ENCODE measurements at places on chromosomes 1 and 21.

- no peak for DNase-seq
- H3K27ac ChIP-seq: no peak overlapping the region
- H3K27me3 ChIP-seq: no peaks in the 10 kb centered on the region
- H3K4me3 ChIP-seq: no peak overlapping the region
These were observed 3.4 kb upstream of the AHDC1 start for GRCh38 chr1:27607239-27607804.

DNA sequence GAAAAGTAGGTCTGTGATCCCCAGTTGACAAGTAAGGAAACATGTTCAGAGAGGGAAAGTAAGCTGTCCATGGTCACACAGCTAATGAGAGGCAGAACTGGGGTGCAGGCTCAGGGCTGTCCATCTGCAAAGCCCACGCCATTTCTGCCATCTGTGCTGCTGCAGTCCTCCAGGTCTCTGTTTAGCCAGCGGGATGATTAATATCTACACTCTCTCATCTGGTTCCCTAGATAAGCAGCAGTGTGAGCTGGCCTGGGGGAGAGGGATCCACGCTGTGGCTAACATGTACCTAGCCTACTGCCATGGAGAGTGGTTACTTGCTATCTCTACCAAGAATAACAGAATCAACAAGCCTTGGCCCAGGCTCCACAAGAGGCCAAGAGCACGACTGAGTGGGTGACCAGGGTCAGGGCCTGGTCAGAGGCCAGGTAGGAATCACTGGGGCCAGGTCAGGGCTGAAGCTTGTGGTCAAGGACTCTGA is 75.2 kb downstream of the TRABD2B start:
- no peak overlapping the region for H3K4me3 ChIP-seq
- no peak overlapping the region for H3K27ac ChIP-seq
- no peaks in the 10 kb centered on the region for H3K4me1 ChIP-seq

DNA sequence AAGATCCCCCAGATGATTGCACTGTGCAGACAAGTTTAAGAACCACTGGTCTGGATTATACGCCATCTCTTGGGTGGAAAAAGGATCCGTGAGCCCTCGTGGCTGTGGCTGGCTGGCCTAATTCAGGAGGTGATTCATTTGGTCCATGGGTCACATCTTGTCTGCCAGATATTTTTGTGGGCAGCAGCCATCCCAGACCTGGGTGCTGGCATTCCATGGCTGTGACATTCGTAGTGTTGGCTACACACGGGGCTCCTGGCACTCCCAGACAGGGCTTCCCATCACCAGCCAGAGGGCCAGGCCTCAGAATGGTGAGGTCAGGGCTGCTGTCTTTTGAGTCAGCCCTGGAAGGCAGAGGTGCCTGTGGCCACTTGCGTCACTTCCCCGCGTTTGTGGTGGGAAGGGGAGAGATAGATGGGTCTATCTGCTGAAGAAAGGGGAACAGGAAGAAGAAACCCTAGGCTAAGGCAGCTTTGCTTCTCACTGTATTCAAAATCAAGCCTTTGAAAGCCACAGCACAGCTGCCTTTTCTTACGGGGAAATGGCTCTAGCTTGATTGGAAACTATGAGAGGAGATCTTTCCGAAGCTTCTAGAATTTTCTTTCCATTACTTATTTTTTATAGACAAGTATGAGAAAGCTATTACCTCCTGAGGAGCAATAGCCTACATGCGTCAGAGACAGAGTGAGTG is 32.4 kb downstream of the EIF2D start:
- H3K27me3 ChIP-seq: no peaks in the 10 kb centered on the region
- no peaks in the 10 kb centered on the region for H3K36me3 ChIP-seq
- DNase-seq: no peak
- H3K27ac ChIP-seq: no peak overlapping the region
- H3K4me3 ChIP-seq: no peak overlapping the region

- peaks cover 5% of the 10 kb centered on the region for H3K36me3 ChIP-seq
- DNase-seq: no peak
- H3K4me3 ChIP-seq: no peak overlapping the region
- no peaks in the 10 kb centered on the region for H3K27me3 ChIP-seq
- no peak overlapping the region for H3K27ac ChIP-seq
These were observed 86.6 kb downstream of the HLCS start for GRCh38 chr21:36879827-36880226.

DNA sequence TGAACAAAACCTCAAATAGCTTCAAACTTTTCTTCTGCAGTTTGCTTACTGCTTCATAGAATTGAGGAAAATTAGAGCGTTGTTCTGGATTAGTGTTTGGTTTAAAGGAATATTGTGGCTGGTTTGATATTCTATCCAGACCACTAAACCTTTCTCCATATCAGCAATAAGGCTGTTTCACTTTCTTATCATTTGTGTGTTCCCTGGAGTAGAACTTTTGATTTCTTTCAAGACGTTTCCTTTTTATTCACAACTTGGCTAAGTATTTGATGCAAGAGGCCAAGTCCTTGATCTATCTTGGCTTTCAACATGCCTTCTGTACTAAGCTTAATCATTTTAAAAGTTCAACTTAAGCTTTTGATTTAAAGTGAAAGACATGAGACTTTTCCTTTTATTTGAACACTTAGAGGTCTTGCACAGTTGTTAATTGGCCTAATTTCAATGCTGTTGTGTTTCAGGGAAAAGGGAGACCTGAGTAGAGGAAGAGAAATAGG is 359.1 kb downstream of the S1PR1 start:
- DNase-seq: no peak
- H3K36me3 ChIP-seq: no peaks in the 10 kb centered on the region
- H3K27ac ChIP-seq: no peak overlapping the region
- H3K4me3 ChIP-seq: no peak overlapping the region
- H3K27me3 ChIP-seq: no peaks in the 10 kb centered on the region

- H3K27me3 ChIP-seq: no peaks in the 10 kb centered on the region
- H3K36me3 ChIP-seq: no peaks in the 10 kb centered on the region
- H3K27ac ChIP-seq: peak overlapping the region; percentile 92
These were observed 130.6 kb downstream of the TGFB2 start for GRCh38 chr1:218475699-218476098.

GRCh38 chr1:109282497-109282951 is 421 bp downstream of the PSRC1 start:
- peak overlapping the region; percentile 70 for H3K4me3 ChIP-seq
- H3K36me3 ChIP-seq: peaks cover 33% of the 10 kb centered on the region
- no peaks in the 10 kb centered on the region for H3K27me3 ChIP-seq
- no peak for DNase-seq
- H3K4me1 ChIP-seq: peaks cover 6% of the 10 kb centered on the region

DNA sequence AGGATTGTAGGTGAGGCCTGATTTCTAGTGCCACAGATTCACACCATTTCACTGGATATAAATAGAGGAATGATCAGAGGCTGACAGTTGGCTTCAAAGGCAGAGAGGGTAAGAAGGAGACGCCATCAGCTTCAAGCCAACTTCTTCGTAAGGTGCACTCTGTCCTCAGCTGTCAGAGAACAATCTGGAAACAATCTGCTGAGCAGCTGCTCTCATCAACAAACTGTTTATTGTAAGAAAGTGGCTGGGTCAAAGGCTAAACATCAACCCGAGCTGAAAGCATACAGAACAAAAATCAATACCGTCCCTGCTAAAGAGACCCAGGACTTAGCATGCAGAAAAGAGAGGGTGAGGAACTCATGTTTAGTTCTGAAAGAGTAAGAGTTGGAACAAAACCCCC is 48.2 kb downstream of the HLCS start:
- H3K4me3 ChIP-seq: no peak overlapping the region
- H3K27ac ChIP-seq: no peak overlapping the region
- peaks cover 9% of the 10 kb centered on the region for H3K4me1 ChIP-seq
- H3K36me3 ChIP-seq: no peaks in the 10 kb centered on the region
- H3K27me3 ChIP-seq: no peaks in the 10 kb centered on the region
- DNase-seq: no peak

- H3K27ac ChIP-seq: no peak overlapping the region
- H3K4me3 ChIP-seq: no peak overlapping the region
- no peaks in the 10 kb centered on the region for H3K36me3 ChIP-seq
- H3K4me1 ChIP-seq: no peaks in the 10 kb centered on the region
- H3K27me3 ChIP-seq: no peaks in the 10 kb centered on the region
These were observed 66.8 kb upstream of the ASB17 start for GRCh38 chr1:75999034-75999433.

DNA sequence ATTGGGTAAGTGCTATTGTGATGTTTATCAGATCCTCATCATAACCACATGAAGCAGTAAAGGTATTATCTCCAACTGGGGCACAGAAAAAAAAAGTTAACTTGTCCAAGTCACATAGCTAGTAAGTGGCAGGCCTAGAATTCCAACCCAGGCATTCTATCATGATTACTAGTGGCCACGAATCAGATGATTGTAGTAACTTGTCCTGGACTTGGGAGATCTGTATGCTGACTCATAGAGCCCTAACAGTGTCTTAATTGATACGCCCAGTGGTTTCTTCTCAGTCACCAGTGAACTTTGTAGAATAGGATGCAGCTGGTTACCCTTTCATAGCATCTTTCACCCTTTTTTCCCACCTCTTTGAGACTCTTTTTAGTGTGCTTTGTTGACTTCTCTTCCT is 91.1 kb upstream of the UBE2U start:
- H3K27me3 ChIP-seq: no peaks in the 10 kb centered on the region
- no peak for DNase-seq
- H3K27ac ChIP-seq: peak overlapping the region; percentile 29
- peaks cover 6% of the 10 kb centered on the region for H3K4me1 ChIP-seq

GRCh38 chr1:175413367-175413766 is 220.8 kb upstream of the KIAA0040 start:
- no peak overlapping the region for H3K27ac ChIP-seq
- H3K27me3 ChIP-seq: no peaks in the 10 kb centered on the region
- no peaks in the 10 kb centered on the region for H3K36me3 ChIP-seq
- DNase-seq: no peak
- no peak overlapping the region for H3K4me3 ChIP-seq

DNA sequence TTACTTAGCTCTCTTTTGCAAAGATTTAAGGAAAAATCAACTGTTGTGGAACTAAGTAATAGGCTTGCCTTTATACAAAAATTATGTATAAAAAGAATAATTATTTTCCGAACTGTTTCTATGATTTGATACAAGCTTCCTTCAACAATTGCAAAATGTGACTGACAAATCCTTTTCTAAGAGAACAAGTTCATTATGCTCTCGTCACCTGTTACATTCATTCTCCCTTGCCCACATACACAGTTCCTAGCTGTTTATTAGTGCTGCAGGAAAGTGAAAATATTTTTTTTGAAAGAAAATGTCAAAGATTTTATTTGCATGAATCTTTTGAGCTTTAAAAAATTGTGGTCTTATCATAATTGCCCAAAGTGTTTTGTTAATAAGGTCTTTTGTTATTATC is 466.2 kb downstream of the USP25 start:
- H3K4me1 ChIP-seq: peaks cover 6% of the 10 kb centered on the region
- DNase-seq: no peak
- no peak overlapping the region for H3K4me3 ChIP-seq
- H3K27ac ChIP-seq: no peak overlapping the region
- no peaks in the 10 kb centered on the region for H3K36me3 ChIP-seq

DNA sequence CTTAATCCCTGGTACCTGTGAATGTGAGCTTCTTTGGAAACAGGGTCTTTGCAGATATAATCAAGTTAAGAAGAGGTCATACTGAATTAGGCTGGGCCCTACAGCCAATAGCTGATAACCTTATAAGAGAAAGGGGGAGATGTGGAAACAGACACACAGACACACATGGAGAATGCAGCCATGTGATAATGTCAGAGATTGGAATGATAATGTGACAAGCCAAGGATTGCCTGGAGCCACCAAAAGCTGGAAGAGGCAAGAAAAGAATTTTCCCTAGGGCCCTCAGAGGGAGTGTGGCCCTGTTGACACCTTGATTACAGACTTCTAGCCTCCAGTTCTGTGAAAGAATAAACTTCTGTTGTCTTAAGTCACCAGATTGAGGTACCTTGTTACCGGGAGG is 114.5 kb upstream of the SOD1 start:
- no peaks in the 10 kb centered on the region for H3K36me3 ChIP-seq
- no peaks in the 10 kb centered on the region for H3K4me1 ChIP-seq
- DNase-seq: no peak
- no peaks in the 10 kb centered on the region for H3K27me3 ChIP-seq
- no peak overlapping the region for H3K27ac ChIP-seq

- no peaks in the 10 kb centered on the region for H3K36me3 ChIP-seq
- DNase-seq: no peak
- no peaks in the 10 kb centered on the region for H3K27me3 ChIP-seq
These were observed 14.5 kb downstream of the SLAMF7 start for GRCh38 chr1:160753594-160753993.

GRCh38 chr1:174764191-174764590 is 235.6 kb upstream of the CACYBP start:
- no peak overlapping the region for H3K4me3 ChIP-seq
- no peaks in the 10 kb centered on the region for H3K27me3 ChIP-seq
- H3K36me3 ChIP-seq: no peaks in the 10 kb centered on the region
- no peaks in the 10 kb centered on the region for H3K4me1 ChIP-seq
- DNase-seq: no peak
- no peak overlapping the region for H3K27ac ChIP-seq

GRCh38 chr1:162305969-162306368 is 70.7 kb downstream of the SPATA46 start:
- H3K27me3 ChIP-seq: no peaks in the 10 kb centered on the region
- peak overlapping the region; percentile 24 for H3K27ac ChIP-seq
- H3K4me3 ChIP-seq: no peak overlapping the region
- DNase-seq: no peak

DNA sequence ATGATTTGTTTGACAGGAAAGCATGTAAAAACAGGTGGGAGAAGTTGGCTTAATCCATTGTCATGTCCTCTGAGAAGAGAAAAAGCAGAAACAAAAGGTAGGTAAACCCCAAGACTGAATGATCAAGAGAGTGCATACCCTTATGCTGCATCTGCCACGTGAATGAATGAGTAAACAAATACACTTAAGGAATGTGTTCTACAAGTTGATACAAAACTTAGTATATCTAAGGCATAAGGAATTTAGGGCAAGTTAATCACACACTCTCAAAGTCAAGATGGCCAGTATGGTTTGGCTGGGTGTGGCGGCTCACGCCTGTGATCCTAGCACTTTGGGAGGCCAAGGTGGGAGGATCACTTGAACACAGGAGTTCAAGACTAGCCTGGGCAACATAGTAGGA is 34.2 kb downstream of the HMCN1 start:
- H3K27ac ChIP-seq: no peak overlapping the region
- H3K36me3 ChIP-seq: no peaks in the 10 kb centered on the region
- no peaks in the 10 kb centered on the region for H3K27me3 ChIP-seq
- H3K4me1 ChIP-seq: no peaks in the 10 kb centered on the region
- DNase-seq: no peak
- no peak overlapping the region for H3K4me3 ChIP-seq

DNA sequence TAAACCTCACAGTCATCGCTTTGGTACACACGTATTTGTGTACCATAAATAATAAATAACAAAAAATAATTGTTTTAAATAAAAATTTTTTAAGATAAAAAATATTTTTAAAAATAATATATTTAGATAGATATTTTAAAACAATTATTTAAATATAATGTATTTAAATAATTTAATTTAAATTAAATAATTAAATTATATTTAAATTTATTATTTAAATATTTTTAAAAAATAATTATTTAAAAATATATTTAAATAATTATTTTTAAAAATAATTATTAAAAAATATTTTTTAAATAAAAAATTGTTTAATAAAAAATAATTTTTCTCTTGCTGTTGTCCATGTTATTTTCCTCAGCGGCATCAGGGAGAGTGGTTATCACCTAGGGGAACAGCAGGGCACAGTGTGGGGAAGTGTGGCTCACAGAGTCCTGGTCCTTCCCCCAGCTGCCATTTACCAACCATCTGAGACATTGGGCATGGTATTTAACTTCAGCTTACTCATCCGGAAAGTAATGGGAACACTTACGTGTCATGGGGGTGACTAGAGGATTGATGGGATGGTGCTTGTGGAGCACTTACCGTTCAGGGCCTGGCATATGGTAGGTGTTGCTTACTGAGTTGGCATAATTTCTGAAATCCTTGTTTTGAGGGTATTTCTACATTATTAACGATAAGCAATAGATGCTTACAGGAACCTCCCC is 92.9 kb upstream of the TSPAN2 start:
- H3K27ac ChIP-seq: peak overlapping the region; percentile 10
- peaks cover 24% of the 10 kb centered on the region for H3K4me1 ChIP-seq
- no peak for DNase-seq
- H3K36me3 ChIP-seq: no peaks in the 10 kb centered on the region
- H3K4me3 ChIP-seq: no peak overlapping the region
- no peaks in the 10 kb centered on the region for H3K27me3 ChIP-seq

All from RWPE2 (cell line).